Activated naive CD4-positive, alpha-beta T cell treated with anti-CD3 and anti-CD28 coated beads, Interleukin-2, amount 10 ng/mL, durations not matched to agents 5 hours and 36 hours (primary cell): ENCODE measurements at places on chromosomes 12 and 14. TPM values are rescaled to one million over a fixed set of nuclear protein-coding genes. Genes with fewer than 3 reads are reported as not detected.

The ESPL1 gene
- 71.4 TPM for total RNA-seq

The PLEK2 gene
- 0.40 TPM for total RNA-seq

The RABGGTA gene
- total RNA-seq: 44.3 TPM

The PGF gene
- not detected for total RNA-seq

The MIPOL1 gene
- total RNA-seq: not detected

The SPTB gene
- total RNA-seq: not detected

The TMPRSS12 gene
- not detected for total RNA-seq

The PTCSC3 gene
- not detected for total RNA-seq

The IAPP gene
- total RNA-seq: not detected

The KRT74 gene
- total RNA-seq: not detected

The ADAM21 gene
- total RNA-seq: not detected

The KCNH5 gene
- not detected for total RNA-seq

The PPP2R5E gene
- 42.9 TPM for total RNA-seq
